ENCODE measurements at places on chromosomes 6 and 20.

DNA sequence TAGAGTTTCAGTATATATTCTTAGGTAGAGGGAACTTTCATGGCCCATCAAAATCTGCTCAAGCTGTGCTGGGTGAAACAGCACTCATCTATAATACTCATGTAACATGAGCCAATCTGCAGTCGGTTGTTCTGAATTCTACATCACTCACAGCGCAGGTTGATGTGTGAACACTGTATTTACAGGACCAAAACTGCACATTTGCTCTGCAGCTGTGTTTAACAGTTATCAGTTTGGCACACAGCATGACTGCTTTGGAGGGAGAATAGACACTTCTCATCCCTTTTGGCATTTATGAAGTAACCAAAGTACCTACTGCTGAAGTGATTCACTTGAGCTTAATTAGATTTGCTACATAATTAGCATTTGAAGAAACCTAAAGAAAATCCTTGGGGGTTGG lies 225.1 kb downstream of the BCKDHB start:
- no peak for DNase-seq

DNA sequence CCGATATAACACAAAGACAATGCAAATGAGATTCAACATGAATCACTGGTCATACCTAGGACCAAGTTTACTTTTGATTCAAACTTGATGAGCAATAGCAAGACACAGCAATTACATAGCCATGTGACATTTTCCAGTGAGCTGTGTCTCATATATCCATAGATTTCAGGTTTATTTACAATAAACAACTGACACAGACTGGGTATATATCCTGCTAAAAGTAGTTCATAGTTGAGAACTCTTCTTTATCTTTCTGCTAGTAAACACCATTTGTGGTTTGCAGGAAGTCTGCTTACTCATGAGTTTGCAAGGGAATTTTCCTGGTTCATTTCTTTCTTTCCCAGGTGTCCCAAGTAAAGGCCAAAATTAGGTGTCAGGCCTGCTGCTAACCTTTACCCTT lies 343.4 kb downstream of the KIF16B start:
- no peak for DNase-seq

DNA sequence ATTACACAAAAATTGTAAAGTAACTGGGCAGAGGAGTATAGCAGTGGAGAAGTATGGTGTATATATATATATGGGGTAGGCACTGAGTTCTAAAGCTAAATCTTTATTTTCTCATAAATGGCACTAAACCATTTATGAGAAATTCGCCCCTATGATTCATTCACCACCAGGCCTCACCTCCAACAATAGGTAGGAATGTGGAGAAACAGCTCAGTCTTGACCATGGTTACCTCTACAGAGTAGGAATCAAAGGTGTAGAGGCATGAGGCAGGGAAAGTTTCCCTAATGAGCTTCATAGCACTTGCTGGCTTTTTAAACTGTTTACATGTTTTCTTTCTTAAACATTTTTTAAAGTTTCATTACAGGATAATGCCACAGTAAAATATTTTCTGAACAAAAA lies 36.9 kb upstream of the SUMO4 start:
- DNase-seq = peak; percentile 70

- DNase-seq = no peak
Measured at GRCh38 chr20:22986601-22987000, 48.5 kb upstream of the SSTR4 start.

DNA sequence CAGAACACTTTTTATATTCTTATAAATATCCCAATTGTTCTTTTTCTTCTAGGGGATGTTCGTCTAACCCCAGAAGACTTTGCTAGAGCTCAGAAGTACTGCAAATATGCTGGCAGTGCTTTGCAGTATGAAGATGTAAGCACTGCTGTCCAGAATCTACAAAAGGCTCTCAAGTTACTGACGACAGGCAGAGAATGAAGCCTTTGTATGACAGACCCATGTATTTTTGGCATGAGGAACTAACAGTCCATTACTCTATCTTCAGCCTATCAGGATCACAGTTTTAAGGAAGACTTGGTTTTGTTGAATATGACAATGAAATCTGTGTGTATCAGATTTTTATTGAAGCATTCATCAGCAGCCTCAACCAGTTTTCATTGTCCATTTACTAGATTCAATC lies 71.4 kb downstream of the VTA1 start:
- no peak for DNase-seq

GRCh38 chr6:113065611-113066010 lies 718.5 kb downstream of the RFPL4B start:
- peak; percentile 63 for DNase-seq

DNA sequence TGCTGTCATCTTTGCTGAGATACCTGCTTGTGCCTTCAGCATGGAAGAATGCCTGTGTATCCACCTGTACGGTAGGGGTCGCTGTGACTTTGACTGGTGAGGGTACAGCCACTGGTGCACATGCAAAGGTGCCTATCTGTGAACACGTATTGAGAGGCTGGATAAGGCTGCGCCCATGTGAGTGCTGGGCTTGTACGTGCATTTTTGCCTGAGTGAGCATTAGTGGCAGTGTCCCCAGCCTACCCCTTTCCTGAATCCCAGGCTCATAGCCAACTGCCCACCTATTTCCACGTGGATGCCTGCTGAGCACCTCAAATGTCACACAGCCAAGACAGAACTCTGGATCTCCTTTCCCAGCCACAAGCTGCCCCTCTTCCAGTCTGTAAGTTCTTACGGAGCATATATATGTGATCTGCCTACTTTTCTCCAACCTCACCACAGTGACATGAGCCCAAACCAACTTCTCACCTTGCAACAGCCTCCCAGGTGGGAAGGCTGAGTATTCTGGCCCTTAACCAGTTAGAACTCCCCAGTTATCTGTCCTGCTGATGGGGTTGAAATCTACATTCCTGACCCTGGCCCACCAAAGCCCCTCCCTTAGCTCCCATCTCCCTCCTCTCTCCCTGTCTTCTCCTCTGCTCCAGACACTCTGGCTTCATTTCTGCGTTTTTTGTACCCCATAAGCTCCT lies 1.1 kb upstream of the SLC2A10 start:
- DNase-seq = no peak

DNA sequence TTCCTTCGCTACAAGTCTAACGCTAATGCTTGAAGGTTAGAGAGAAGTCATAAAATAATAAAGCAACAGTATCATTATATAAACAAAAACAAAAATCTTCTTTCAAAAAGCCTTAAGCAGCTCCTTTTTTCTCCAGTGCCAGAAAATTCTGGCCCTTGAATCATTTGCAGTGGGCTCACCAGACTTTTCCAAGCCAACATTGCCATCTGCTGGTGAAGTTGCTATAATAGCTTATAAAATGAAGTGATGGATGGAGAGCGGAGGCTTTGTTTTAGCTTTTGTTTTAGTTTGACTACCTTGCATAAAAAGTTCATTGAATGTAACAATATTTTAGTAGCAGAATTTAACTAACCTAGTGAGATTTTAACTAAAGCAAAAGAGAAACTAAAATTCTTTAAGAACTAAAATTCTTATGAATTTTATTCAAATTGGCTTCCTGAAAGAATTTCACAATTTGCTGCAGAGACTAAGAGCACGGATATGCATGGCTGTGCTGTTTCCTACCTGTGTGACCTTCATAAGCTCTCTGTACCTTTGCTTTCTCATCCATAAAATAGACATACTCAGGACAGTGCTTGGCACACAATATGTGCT lies 44.8 kb upstream of the SLC2A12 start:
- DNase-seq = peak; percentile 64

GRCh38 chr6:3426927-3427686 lies 29.7 kb downstream of the SLC22A23 start:
- no peak for DNase-seq

- no peak for DNase-seq
Measured at GRCh38 chr20:58893355-58894120, 41.0 kb downstream of the GNAS start.

- DNase-seq = no peak
Measured at GRCh38 chr6:6024220-6024619, 17.5 kb upstream of the NRN1 start.

GRCh38 chr20:1299522-1299921 lies 29.4 kb downstream of the SDCBP2 start:
- no peak for DNase-seq

Measured in renal cortical epithelial cell (primary cell).